ENCODE measurements at places on chromosomes 5 and 9.

GRCh38 chr5:173341961-173342430 lies 13.8 kb upstream of the STC2 start:
- DNase-seq = no peak

DNA sequence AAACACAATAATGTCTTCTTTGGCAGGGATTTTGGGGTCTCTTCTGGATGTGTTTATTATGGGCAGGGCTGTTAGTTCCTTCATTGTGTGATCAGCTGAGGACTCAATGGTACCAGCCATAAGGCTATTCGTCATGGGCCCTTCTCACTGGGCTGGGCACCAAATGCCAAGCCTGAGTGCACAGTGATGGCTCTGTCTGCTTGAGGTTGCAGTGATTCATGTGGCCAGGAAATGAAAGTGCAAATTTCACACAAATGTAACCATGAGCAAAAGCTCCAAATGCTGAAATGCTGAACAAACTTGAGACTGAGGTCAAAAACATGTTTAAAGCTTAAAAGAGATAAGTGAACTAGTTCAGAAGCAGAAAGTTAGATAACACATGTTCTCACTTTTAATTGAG lies 191.0 kb downstream of the TARS1 start:
- no peak for DNase-seq

GRCh38 chr5:96340357-96340756 lies 92.7 kb downstream of the PCSK1 start:
- DNase-seq = no peak

DNA sequence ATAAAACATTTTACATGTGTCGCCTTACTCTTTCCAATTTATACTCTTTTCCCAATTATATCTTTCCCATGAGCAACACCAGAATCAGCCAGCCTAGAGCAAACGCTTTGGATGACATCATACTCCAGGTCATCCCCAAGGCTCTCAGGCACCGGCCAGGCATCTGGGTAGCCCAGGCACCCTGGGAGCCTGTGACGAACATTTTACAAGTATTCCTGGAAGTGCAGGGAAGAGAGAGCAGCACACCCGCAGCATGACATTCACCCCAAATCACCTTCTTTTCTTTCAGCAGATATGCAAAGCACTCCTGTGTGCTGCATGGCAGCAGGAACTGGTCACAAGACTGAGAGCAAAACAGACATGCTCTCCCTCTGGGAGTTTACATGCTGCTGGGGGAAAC lies 75.7 kb upstream of the SMIM23 start:
- no peak for DNase-seq

GRCh38 chr5:82165740-82166530 lies 112.2 kb downstream of the RPS23 start:
- peak; percentile 91 for DNase-seq

- no peak for DNase-seq
These were observed 117.1 kb upstream of the TUT7 start for GRCh38 chr9:86471171-86471815.

GRCh38 chr5:172411484-172412072 lies 42.7 kb downstream of the SH3PXD2B start:
- DNase-seq = no peak

DNA sequence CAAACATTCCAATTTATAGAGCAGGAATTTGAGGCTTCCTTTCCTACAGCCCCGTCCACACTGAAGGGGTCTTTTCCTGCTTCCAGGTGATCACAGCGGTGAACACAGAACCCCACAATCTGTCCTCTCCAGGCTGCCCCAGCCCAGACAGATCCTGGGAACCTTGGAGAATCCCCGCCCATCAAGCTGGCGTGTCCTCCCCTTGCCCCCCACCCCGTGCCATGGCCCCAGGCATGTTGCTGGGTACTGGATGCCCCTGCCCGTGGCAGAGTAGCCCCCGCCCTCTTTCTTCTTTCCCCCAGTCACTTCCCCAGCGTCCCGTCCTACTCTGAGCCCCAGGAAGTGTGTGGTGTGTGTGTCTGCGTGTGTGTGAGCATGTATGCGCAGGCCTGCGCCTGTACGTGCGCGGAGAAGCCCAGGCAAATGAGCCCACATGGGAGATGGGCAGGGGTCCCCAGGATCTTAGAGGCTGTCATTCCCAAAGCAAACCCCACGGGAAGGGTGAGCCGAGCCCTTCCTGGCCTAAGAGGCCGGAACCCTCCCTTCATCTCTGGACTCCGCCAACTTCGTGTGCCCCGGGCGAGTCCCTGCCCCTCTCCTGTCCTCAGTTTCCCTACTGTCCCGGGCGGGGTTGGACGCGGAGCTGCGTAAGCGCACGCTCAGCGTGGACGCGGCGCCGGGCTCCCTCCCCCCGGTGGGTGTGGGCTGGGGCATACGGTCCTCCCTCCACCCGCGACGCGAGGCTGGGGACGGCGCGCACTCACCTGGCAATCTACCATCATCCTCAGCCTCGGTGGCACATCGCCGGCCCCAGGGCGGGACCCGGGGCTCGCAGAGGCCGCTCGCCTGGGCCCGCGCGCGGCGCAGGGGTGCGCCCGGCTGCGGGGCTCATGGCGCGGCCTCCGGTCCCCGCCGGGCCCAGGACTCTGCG lies 15.2 kb downstream of the GBGT1 start:
- peak; percentile 78 for DNase-seq
